ENCODE measurements at places on chromosomes 1 and 21.

- no peak for DNase-seq
Observed at GRCh38 chr1:243454328-243454997, 198.6 kb downstream of the SDCCAG8 start.

DNA sequence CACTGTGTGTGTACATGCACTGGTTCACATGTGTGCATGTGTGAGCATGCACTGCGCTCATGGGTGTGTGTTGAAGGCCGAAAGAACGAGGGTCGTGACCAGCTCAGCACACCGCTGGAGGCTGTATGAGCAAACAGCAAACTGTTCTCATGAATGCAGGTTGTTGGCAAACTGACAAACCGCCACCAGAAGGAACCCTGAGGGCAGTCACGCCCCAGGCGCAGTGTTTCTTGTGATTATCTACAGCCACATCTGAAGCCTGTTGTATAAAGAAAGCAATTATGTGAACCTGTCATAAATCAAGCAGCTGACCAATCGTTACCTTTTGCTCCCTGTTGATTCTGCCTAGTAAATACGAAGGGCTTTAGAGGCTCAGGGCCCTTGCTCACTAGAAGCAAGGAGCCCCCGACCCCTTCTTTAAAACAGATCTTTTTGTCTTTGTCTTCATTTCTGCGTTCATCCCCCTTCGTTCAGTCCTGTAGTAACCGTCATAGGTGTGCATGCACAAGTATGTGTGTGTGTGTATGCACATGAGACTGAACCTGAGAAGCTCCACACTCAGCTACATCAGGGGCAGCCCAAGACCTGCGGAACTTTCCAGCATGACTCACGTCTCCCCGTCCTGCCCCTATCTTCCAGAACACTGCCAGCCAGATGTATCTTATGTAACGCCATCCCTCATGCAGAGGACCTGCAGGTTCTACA lies 16.8 kb upstream of the RIPK4 start:
- peak; percentile 69 for DNase-seq

- DNase-seq, result no peak
Observed at GRCh38 chr1:15141935-15142539, 11.5 kb upstream of the TMEM51 start.

GRCh38 chr1:42936309-42937078 lies 22.2 kb downstream of the SLC2A1 start:
- peak; percentile 49 for DNase-seq

DNA sequence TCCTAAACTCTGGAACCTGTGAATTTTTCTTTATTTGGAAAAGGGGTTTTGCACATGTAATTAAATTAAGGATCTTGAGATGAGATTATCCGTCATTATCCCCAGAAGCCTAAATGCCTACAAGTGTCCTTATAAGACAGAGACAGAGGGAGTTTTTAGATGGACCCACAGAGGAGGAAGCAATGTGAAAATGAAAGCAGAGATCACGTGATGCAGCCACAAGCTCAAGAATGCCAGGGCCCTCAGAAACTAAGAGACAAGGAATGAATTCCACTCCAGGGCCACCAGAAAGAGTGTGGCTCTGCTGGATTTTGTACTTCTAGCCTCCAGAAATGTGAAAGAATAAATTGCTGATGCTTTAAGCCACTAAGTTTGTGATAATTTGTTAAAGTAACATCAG lies 183.6 kb upstream of the UBE2U start:
- no peak for DNase-seq

- no peak for DNase-seq
Observed at GRCh38 chr1:38454749-38455441, 404.7 kb downstream of the RRAGC start.

DNA sequence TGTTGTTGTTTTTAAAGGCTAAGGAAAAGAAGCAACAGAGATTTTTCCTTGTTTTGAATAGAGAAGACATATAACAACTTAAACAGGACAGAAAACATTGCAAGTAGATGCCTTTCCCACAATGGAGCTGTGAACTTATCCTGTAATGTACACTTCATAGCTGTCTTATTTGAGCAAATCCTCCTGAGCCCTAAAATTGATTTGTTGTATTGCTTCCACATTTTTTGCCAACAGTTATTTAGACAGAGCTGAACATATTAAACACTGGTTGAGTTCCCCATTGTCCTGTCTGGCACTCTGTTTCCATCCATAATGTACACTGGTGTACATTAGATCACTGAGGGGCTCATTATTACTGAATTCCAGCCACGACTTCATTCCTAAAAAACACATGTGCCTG lies 32.2 kb downstream of the CACHD1 start:
- no peak for DNase-seq

GRCh38 chr21:37592496-37592895 lies 225.9 kb downstream of the DYRK1A start:
- no peak for DNase-seq

- DNase-seq, result no peak
Observed at GRCh38 chr1:44907893-44908292, 64.8 kb upstream of the PTCH2 start.

- DNase-seq, result no peak
Observed at GRCh38 chr1:198253259-198253658, 96.5 kb downstream of the NEK7 start.

DNA sequence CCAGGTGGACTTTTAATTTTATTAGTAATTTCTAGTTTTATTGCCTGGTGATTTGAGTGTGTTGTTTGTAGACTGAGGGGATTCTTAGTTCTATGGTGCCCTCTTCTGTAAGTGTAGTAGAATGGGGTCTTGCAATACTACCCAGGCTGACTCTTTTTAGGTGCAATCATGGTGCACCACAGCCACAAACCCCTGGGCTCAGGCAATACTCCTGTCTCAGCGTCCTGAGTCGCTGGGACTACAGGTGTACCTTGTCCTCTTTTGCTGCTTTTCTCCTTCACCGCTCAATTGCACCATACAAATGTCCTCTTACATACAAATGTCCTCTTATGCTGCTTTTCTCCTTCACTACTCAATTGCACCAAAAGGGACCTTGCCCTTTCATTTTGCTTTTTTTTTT lies 43.1 kb downstream of the SCP2 start:
- DNase-seq, result peak; percentile 10

DNA sequence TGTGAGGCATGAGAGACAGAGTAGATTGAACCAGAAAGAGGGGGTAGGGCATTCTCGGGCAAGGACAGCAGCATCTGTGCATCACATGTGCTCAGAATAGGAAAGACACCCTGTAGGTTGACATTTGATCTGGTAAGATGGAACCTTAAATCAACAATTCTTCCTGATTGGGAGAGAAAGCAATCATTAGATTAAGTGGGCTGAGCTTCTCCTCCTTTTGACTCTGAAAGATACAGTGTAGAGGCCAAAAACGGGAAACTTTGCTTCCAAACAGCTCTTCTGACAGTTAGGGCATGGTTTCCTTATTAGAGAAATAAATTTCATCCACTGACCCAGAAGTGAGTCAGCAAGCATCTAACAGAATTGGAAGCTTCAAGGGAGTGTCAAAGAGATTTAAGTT lies 9.7 kb downstream of the KIF14 start:
- no peak for DNase-seq

DNA sequence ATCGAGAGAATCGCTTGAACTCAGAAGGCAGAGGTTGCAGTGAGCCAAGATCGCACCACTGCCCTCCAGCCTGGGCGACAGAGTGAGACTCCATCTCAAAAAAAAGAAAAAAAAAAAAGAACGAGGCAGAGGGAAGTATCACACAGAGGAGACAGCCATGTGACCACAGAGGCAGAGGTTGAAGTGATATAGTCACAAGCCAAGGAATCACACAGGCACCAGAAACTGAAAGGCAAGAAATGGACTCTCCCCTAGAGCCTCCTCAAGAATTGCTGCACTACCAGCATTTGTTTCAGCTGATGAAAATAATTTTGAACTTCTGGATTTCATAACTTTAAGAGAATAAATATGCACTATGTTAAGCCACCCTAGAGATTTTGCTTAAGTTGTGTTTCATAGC lies 459.6 kb downstream of the PTPRC start:
- DNase-seq, result no peak

GRCh38 chr1:1630965-1631781 lies 800 bp upstream of the MMP23B start:
- DNase-seq, result no peak

DNA sequence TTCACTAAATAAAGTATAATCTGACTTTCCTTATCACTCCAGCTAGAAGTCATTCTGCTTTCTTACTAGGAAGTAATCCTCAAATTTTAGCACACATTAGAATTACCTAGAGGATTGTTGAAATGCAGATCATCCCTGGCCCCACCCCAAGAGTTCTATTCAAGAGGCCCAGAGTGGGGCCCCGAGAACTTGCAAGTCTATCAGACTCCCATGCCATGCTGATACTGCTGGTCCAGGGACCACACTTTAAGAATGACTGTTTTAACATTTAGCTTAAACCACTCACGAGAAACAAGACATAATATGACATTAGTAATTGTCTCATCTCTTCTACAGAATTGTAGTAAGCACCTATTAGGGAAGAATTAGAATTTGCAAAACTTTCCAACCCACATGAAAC lies 7.7 kb upstream of the SYNJ1 start:
- no peak for DNase-seq

DNA sequence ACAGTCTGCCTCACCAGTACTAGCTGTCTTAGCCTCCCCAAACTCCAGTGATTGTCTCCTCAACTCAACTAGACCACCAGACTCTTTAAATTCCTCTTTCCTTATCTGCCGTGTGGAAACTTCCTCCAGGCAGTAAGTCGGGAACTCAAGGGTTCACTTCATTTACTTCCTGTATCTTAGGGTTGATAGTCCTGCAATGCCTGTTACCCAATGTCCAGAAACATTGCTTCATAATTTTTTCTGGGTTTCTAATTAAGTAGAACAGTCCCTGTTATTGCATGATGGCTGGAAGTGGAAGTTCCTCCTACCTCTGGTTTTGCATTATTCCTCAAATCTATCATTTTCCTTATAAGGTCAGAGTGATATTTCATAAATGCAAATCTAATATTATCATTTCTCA lies 60.8 kb upstream of the RNF11 start:
- no peak for DNase-seq

GRCh38 chr1:40303790-40304189 lies 13.3 kb downstream of the COL9A2 start:
- DNase-seq, result no peak

DNA sequence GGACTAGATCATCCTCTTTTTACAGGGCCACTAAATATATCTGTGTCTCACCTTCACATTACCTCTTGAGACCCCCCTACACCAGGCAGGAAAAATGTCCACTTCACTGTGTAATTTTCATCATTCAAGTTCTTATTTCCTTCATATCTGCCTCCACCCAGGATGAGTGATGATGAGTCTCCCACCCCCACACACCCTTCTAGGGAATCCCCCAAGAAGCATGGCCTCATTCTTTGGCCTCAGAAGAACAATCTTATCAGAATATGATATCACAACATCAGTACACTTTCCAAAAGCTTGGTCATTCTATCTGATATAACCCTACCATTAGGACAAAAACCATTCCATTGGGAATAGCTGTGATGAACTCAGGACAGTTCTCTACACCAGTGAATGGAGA lies 170.3 kb upstream of the DUSP10 start:
- DNase-seq, result no peak

- DNase-seq, result no peak
Observed at GRCh38 chr1:6584126-6585080, 4.6 kb downstream of the ZBTB48 start.

DNA sequence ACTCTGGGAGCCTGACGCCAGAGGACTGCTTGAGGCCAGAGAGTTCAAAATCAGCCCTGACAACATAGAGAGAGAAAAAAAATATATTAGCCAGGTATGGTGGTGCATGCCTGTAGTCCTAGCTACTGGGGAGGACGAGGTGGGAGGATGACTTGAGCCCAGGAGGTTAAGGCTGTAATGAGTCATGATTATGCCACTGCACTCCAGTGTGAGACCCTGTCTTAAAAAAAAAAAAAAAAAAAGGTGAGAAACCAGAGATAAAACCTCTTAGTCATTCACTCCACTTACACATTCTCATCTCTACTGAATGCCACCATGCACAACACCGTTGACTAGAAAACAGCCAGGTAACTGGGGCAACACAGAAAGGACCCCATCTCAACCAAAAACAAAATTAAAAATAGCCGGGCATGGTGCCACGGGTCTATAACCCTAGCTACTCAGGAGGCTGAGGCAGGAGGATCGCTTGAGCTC lies 178.1 kb downstream of the SLC45A1 start:
- no peak for DNase-seq

- no peak for DNase-seq
Observed at GRCh38 chr1:6762060-6762459, 23.2 kb upstream of the CAMTA1 start.

DNA sequence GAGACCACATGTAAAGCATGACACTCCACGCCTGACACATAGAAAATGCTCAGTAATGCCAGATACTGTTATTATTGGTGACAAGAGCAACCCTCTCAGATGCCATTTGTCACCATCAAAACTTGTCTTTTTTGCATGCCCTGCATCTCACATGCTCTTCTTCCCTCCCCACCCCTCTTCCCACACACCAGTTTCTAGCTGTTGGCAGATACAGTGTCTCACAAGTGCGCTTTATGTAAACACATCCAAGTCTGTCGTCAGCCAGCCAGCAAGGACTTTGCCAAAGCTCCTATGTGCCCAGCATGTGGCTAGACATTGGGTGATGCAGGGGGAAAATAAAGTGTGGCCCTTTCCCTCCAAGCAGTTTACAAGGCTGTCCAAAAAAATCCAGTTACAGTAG lies 44.9 kb upstream of the EPHA8 start:
- no peak for DNase-seq

DNA sequence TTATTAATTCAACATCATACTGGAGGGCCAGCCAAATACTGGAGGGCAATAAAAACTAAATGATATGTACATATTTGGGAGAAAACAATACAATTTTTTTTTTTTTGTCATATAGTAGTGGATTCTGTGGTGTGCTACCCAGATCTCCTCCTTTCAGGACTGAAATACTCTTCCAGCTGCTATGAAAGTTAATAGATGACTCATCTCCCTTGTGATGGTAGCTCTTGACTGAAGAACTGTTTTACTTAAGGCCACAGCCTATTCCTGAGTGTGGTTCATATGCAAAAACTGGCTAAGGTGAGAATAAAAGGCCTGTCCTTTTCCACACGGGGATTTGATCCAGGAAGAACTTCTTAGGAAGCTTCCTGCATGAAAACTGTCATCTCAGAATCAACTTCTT lies 307.9 kb downstream of the HLX start:
- DNase-seq, result no peak

GRCh38 chr1:184152434-184152898 lies 100.9 kb downstream of the TSEN15 start:
- DNase-seq, result no peak

DNA sequence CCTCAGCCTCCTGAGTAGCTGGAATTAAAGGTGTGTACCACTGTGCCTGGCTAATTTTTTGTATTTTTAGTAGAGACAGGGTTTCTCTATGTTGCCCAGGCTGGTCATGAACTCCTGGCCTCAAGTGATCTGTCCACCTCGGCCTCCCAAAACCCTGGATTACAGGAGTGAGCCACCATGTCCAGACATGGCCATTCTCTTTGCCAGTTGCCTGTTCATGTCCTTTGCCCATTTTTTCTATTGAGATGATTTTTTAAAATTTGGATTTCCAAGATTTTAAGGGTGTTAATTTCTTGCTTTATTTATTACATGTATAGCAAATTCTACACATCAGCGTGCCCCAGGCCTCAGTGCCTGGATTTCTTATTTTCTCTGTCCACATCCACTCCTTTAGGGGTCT lies 2.8 kb downstream of the POLR3GL start:
- no peak for DNase-seq

All from kidney epithelial cell (primary cell).